Glutamatergic neuron (in vitro differentiated cells): ENCODE measurements at places on chromosomes 6 and 20. TPM values are rescaled to one million over a fixed set of nuclear protein-coding genes. Genes with fewer than 3 reads are reported as not detected.

GRCh38 chr6:143501851-143502250, 9.7 kb downstream of the FUCA2 start:
- H3K4me1 ChIP-seq = no peaks in the 10 kb centered on the region
- H3K36me3 ChIP-seq = no peaks in the 10 kb centered on the region
- H3K27me3 ChIP-seq = no peaks in the 10 kb centered on the region
- no peak overlapping the region for H3K27ac ChIP-seq
- no peak overlapping the region for H3K4me3 ChIP-seq

GRCh38 chr6:16683641-16684194, 77.5 kb downstream of the ATXN1 start:
- DNase-seq = no peak
- no peak overlapping the region for H3K4me3 ChIP-seq
- no peak overlapping the region for H3K27ac ChIP-seq
- H3K4me1 ChIP-seq = no peaks in the 10 kb centered on the region

DNA sequence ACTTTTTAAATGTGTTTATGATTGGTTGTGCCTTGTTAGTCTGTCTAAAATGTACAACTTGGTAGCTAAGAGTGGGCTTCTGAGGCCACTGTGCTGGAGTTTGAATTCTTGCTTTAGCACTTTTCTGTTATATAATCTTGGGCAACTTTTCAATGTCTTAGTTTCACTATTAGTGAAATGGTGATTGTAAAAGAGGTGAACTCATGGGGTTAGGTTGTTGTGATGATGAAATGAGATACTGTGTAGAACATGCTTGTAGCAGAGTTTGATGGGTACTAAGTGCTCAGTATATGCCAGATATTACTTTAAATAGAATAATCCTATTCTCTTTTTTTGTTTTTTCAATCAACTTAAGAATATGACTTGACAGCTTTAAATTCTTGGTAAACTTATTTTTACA, 624.7 kb downstream of the CD109 start:
- no peaks in the 10 kb centered on the region for H3K36me3 ChIP-seq
- H3K4me3 ChIP-seq = no peak overlapping the region
- H3K4me1 ChIP-seq = no peaks in the 10 kb centered on the region
- DNase-seq = no peak

The CDSN gene
- not detected for total RNA-seq

- no peak overlapping the region for H3K4me3 ChIP-seq
- peaks cover 5% of the 10 kb centered on the region for H3K27me3 ChIP-seq
- H3K36me3 ChIP-seq = peaks cover 14% of the 10 kb centered on the region
- H3K4me1 ChIP-seq = peaks cover 11% of the 10 kb centered on the region
These were observed 98.8 kb upstream of the GRIK2 start for GRCh38 chr6:101294676-101295075.

DNA sequence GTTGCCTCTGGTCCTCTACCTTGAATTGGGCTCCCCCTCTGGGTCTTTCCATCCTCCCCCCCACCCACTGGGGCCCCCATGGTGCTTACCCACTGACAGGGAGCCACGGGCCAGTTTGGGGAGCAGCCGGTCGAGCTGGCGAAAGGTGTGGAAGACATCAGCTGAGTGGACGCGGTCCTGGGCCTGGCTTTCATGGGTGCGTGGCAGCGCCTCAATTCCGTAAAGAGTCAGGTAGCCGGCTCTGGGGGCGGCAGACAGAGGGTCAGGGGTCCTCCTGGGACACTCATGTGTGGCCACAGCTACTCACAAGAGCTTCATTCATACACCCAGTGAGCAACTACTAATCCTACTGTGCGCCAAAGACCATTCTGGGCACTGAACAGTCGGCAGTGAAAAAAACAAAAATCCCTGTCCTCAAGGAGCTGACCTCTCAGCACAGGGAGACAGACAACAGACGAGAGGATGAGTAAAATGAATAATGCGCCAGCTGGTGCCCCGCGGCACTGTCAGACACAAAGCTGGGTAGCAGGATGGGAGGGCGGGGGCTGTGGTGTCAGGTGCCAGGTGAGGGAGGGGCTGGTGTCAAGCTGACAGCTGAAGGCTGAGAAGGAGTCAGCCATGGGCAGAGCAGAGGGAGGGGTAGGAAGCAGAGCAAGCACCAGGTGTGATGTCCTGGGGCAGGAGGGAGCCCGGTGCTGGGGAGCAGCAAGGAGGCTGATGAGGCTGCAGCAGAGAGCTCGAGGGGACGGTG, 28.3 kb downstream of the PTGIS start:
- H3K27ac ChIP-seq = no peak overlapping the region
- DNase-seq = no peak
- no peaks in the 10 kb centered on the region for H3K4me1 ChIP-seq
- no peaks in the 10 kb centered on the region for H3K36me3 ChIP-seq
- peaks cover 7% of the 10 kb centered on the region for H3K27me3 ChIP-seq
- H3K4me3 ChIP-seq = no peak overlapping the region

GRCh38 chr6:41511443-41512060, 34.6 kb upstream of the FOXP4 start:
- H3K27ac ChIP-seq = no peak overlapping the region
- peaks cover 8% of the 10 kb centered on the region for H3K27me3 ChIP-seq
- DNase-seq = no peak
